Naive thymus-derived CD8-positive, alpha-beta T cell (primary cell): ENCODE measurements at places on chromosomes 5 and 9. TPM values are rescaled to one million over a fixed set of nuclear protein-coding genes. Genes with fewer than 3 reads are reported as not detected.
A peak's percentile ranks its signal among the peaks of the same experiment; 100 is the strongest.

- H3K27me3 ChIP-seq = no peaks in the 10 kb centered on the region
- H3K4me3 ChIP-seq = no peak overlapping the region
- peaks cover 7% of the 10 kb centered on the region for H3K36me3 ChIP-seq
- H3K4me1 ChIP-seq = no peaks in the 10 kb centered on the region
- no peak for DNase-seq
- H3K27ac ChIP-seq = no peak overlapping the region
Measured at GRCh38 chr5:111628901-111629300, 116.6 kb upstream of the STARD4 start.

- no peak for DNase-seq
- H3K27ac ChIP-seq = no peak overlapping the region
- H3K27me3 ChIP-seq = no peaks in the 10 kb centered on the region
- H3K36me3 ChIP-seq = peaks cover 6% of the 10 kb centered on the region
Measured at GRCh38 chr5:159395202-159395601, 64.9 kb upstream of the IL12B start.

The OR1B1 gene
- not detected for total RNA-seq

DNA sequence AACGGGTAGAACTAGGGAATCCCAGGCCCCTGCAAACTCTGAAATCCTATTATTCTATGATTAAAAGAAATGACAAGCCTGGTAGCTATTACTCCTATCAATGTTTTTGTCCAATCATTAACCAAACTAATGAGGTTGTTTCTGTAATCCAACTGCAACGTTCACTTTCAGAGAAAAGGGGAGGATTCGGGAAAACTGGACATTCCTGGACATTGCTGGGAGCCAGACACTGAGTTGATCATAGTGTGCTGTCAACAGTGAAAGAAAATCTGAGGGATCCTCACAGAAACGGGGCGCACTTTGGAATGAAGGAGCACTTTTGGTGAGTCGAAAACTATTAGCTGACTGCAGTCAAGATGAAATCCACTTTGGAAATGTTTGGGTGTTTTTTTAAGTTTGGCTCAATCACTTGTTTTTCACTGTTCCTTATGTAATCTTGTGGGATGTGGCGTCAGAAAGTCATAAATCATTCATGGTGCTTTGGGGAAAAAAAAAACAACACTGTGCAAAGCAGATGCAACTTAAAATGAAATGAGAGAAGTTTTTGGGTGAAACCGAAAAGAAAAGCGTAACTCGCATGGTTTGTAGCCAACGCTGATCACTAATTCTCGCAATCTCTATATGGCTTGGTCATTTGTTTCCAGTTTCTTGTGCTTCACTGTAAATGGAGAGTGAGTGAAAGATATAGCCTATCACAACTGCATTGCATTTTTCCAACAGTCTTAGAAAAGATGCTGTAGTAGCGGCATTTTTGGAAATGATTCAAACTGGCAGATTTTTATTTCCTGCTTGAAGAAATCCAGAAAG is 51.2 kb upstream of the ADRA1B start:
- no peaks in the 10 kb centered on the region for H3K36me3 ChIP-seq
- DNase-seq = no peak
- H3K4me3 ChIP-seq = no peak overlapping the region
- no peaks in the 10 kb centered on the region for H3K4me1 ChIP-seq

DNA sequence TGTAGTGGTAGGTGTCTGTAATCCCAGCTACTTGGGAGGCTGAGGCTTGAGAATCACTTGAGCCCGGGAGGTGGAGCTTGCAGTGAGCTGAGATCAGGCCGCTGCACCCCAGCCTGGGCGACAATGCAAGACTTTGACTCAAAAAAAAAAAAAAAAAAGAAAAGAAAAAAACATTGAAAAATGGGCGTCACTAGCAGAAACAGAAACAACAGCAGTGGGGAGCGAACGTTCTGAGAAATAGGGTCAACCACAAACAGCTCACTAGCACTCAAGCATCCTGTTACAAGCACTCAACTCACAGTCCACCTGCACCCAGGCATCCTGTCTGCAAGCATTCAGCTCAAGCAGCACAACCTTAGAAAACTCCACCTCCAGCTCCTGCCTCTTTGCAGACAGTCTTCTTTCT is 17.2 kb downstream of the TRIM14 start:
- no peaks in the 10 kb centered on the region for H3K36me3 ChIP-seq
- peak overlapping the region; percentile 97 for H3K27ac ChIP-seq
- H3K4me1 ChIP-seq = peaks cover 77% of the 10 kb centered on the region
- H3K27me3 ChIP-seq = no peaks in the 10 kb centered on the region
- H3K4me3 ChIP-seq = peak overlapping the region; percentile 80

The HTR1A gene
- total RNA-seq = not detected

The IL3 gene
- not detected for total RNA-seq

The C9orf50 gene
- total RNA-seq = not detected

The DMRT2 gene
- total RNA-seq = not detected

- H3K27ac ChIP-seq = no peak overlapping the region
- no peaks in the 10 kb centered on the region for H3K27me3 ChIP-seq
- DNase-seq = no peak
- peaks cover 2% of the 10 kb centered on the region for H3K4me1 ChIP-seq
- no peak overlapping the region for H3K4me3 ChIP-seq
Measured at GRCh38 chr5:53643445-53643844, 83.0 kb downstream of the NDUFS4 start.
